ENCODE measurements at places on chromosomes 16 and 17. TPM values are rescaled to one million over a fixed set of nuclear protein-coding genes. Genes with fewer than 3 reads are reported as not detected.

DNA sequence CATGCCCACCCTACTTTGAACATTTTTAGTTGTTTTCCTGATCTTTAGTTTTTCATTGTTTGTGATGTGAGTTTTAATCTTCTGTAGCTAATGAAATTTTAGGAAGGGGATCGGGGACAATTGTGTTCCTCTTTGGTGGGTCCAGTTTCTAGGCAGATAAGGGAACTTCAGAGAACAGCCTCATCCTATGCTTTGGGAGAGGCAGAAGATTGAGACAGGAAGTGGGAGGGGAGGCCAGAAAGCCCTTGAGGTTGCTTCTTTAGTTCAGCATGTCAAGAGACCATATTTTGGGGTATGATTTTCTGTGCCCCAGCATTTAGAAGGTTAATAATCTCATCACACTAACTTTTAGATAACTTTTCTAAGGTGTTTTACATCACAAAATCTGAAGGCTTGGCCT is 191.0 kb downstream of the TANC2 start:
- no peaks in the 10 kb centered on the region for H3K27me3 ChIP-seq

- no peaks in the 10 kb centered on the region for H3K27me3 ChIP-seq
- H3K27ac ChIP-seq, result peak overlapping the region; percentile 68
- no peaks in the 10 kb centered on the region for H3K4me1 ChIP-seq
- no peak for DNase-seq
- H3K4me3 ChIP-seq, result peak overlapping the region; percentile 38
- H3K36me3 ChIP-seq, result no peaks in the 10 kb centered on the region
These were observed 1.0 kb upstream of the ZNF500 start for GRCh38 chr16:4767872-4768548.

DNA sequence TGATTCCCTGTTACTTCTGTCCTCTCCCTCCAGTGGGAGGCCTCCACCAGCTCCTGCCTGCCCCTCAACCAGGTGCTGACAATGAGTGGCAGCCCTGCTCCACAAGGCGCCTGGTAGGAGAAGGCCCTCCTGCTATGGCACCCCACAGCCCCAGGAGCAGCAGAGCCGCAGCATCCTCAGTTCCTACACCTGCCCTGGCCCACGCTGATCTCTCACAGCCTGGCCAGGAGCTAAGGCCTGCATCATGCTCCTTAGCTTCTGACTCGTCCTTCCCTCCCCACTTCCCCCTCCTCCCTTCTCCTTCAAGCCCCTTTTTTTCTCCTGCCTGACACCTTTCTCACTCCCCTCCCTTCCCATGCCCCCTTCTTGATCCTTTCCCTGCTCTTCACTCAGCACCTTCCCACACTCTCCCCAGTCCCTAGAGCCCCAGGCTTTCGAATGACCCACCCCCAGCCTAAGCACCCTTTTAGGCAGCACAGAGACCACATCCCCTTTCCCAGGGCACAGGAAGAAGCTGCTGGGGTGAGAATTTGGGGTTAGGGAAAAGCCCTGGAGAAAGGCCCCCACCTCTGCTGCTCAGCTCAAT is 6.5 kb downstream of the PROCA1 start:
- no peaks in the 10 kb centered on the region for H3K4me1 ChIP-seq
- no peak for DNase-seq
- H3K4me3 ChIP-seq, result no peak overlapping the region
- no peaks in the 10 kb centered on the region for H3K36me3 ChIP-seq
- H3K27ac ChIP-seq, result no peak overlapping the region

KRT23 gene
- 0.39 TPM for total RNA-seq

GRCh38 chr16:89150090-89150835 is 21.3 kb upstream of the CDH15 start:
- no peak overlapping the region for H3K4me3 ChIP-seq
- no peak overlapping the region for H3K27ac ChIP-seq
- H3K36me3 ChIP-seq, result peaks cover 2% of the 10 kb centered on the region
- no peaks in the 10 kb centered on the region for H3K4me1 ChIP-seq
- H3K27me3 ChIP-seq, result no peaks in the 10 kb centered on the region
- DNase-seq, result no peak

DNA sequence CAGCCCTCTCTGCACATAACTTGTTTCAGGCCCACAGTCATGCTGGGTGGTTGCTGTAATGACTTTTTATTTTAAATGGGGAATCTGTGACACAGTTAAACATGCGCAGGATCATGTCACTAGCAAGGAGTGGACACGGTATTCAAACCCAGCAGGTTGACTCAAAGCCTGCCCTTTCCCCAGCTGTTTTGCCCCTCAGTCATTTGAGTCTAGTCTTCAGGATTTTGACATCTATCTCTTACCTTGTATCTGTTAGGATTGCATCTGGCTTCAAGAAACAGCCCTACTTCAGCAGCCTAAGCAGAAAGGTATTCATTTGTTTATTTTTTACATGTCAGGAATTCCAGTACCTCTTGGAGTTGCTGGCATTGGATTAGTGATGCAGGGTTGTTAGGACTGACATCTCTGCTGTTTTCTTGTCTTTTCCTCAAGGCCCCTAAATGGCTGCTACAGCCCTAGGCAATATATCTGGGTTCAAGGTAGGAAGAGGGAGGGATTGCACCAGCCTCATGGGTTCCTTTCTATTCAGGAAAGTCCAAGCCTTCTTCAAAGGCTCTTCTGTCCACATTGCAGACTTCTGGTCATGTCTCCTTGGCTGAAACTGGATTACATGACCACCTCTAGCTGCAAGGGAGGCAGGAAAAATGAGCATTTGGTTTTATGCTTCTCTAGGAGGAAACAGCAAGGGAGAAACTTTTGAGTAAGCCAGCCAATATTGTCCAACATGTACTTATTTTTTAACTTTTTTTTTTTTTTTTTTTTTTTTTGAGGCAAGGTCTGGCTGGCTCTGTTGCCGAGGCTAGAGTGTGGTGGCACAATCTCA is 22.8 kb downstream of the ABCC1 start:
- DNase-seq, result no peak
- H3K27me3 ChIP-seq, result no peaks in the 10 kb centered on the region
- no peak overlapping the region for H3K4me3 ChIP-seq
- H3K4me1 ChIP-seq, result peaks cover 4% of the 10 kb centered on the region
- H3K27ac ChIP-seq, result no peak overlapping the region

RND2 gene
- 1.1 TPM for total RNA-seq

SPAG9 gene
- total RNA-seq, result 151 TPM

DNA sequence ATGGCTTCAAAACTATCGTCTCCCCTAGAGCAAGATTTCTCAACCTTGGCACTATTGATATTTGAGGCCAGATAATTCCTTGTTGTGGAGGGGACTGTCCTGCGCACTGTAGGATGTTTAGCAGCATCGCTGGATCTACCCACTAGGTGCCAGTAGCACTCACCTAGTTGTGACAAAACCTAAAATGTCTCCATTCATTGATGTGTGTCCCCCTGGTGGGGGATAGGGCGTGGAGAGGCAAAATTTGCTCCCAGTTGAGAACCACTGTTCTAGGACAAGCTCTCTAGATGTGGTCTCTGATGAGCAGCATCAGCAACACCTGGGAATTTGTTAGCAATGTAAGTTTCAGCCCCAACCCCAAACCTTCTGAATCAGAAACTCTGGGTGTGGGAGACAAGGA is 259.0 kb downstream of the XYLT1 start:
- H3K27me3 ChIP-seq, result no peaks in the 10 kb centered on the region
- no peak overlapping the region for H3K27ac ChIP-seq
- H3K36me3 ChIP-seq, result no peaks in the 10 kb centered on the region
- H3K4me1 ChIP-seq, result no peaks in the 10 kb centered on the region
